ENCODE measurements at places on chromosomes 1 and 21.

GRCh38 chr1:158089925-158090637 lies 90.6 kb upstream of the CD1D start:
- DNase-seq: no peak

DNA sequence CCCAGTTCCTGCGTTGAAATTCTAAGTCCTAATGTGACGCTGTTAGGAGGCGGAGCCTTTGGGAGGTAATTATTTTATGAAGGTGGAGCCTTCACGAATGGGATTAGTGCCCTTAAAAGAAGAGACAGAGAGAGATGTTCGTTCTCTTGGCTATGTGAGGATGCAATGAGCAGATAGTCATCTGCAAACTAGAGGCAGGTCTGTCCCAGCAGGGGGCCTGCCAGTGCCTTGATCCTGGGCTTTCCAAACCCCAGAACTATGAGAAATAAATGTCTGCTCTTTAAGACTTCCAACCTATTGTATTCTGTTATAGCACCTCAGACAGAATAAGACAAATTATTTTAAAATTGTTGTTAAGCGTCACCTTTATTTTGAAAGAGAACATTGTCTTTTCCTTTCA lies 123.1 kb upstream of the KCNJ6 start:
- DNase-seq: no peak

DNA sequence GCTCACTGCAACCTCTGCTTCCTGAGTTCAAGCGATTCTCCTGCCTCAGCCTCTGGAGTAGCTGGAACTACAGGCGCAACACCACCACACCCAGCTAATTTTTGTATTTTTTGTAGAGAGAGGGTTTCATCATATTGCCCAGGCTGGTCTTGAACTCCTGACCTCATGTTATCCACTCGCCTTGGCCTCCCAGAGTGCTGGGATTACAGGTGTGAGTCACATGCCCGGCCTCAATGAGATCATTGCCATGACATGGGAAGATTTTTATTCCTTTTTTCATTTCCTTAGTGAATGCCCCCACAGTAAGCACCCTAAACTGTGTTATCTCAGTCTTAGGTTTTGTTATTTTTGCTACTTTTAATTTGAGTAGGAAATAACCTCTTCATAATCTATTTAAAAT lies 977.9 kb downstream of the BRINP3 start:
- no peak for DNase-seq

- DNase-seq: no peak
Observed at GRCh38 chr1:35788139-35788538, 18.4 kb upstream of the CLSPN start.

GRCh38 chr1:15192916-15193550 lies 39.5 kb downstream of the TMEM51 start:
- no peak for DNase-seq

DNA sequence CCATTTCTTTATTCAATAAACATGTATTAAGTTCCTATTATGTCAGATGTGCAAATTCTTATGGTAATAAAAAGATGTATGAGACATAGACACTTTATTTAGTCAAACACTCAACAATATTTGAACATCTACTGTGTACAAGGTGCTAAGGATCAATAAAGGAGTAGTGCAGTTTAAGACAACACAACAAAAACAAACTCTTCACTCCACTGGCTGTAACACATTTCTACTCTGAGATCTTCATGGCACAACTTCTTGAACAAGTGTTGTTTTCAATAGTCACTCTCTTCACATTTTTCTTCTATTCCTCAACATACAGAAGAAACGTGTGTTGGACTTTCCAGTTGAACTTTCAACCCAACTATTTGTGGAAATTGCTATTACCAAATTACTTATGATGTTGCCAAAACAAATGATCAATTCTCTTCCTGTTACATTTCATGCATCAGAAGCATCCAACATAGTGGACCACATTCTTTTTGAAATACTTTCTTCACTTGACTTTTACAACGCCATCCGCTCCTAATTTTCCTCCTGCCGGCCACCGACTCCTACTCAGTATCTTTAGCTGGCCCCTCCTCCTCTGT lies 25.4 kb downstream of the HSD3B1 start:
- DNase-seq: no peak

DNA sequence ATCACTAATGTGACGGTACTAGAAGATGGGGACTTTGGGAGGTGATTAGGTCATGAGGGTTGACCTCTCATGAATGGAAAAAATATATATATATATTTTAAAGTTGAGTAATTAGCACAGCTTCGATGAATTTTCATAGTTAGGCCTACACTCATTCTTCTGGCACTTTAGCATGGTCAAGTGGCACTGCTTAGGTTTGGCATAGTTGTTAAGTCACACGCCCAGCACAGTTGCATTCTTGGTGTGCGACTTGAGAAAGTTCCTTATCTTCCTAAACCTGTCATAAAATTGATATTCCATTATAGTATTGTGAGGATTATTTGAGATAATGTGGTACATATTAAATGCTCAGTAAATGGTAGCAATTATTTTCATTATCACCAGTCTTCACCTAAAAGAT lies 47.7 kb downstream of the MAN1A2 start:
- no peak for DNase-seq

- no peak for DNase-seq
Observed at GRCh38 chr1:233025567-233025966, 75.2 kb downstream of the NTPCR start.

- no peak for DNase-seq
Observed at GRCh38 chr1:41679531-41679930, 195.0 kb upstream of the EDN2 start.

GRCh38 chr1:76281306-76281705 lies 206.8 kb downstream of the ST6GALNAC3 start:
- DNase-seq: no peak

DNA sequence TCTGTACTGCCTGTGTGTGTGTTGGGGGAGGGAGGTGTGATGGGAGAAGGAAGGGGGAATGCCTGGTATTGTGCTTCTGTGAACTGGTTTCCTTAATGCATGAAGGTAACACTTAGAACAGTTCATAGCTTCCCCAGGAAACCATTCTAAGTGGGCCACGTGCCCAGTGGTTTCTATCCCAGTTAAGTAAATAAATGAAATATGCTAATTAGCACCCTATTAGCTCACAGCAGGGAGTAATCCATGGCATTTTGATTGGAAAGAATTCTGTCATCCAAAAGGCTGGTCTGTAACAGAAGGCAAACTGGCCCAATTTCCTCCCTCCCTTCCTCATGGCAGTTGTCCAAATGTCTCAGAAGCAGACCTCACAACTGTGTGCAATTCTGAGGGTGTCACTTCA lies 199.3 kb downstream of the TTLL7 start:
- DNase-seq: no peak
